NCI-H2171 treated with DMSO at 0.1 percent for 48 hours (cell line): ENCODE measurements at places on chromosomes 12 and 14.

DNA sequence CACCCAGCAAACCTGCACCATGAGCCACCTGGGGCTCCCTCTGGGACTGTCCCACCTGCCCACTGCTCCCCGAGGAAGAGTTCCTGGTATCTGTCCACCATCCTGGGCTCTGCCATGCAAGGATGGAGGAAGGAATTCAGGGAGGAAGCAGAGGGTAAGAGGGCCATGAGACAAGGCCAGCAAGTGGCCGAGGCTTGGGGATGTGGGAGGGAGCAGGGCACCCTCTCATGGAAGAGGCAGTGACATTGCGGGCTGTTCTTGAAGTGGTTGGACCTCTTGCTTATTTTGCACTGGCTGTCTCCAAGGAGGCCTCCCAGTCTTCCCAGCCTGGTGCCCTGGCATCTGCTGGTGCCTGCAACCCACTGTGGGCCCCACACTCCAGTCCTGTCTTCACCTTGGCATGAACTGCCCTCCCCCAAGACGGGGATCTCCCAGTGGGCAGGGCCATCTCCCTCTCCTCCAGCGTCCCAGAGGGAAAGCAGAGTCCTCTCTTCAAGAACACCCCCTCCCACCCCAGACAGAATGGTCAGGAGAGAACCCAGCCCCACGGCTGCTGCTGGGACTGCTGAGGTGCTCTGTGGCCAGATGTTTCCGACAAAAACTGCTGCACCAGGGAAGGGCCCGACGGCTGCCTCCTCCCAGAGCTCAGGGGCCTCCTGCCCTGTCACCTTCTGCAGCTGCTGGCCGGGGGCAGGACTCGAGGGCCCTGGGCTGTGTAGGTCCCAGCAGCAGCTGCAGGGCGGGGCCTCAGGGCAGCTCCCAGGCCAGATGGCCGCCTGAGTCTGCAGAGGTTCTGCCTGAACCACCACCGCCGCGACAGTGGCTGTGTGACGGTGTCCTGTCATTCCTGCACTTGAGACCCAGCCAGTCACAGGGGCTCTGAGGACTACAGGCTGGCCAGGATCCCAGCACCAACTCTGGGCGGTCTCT lies 1.8 kb upstream of the AKT1 start:
- no peak for DNase-seq

GRCh38 chr14:72876710-72877063 lies 17.2 kb downstream of the DPF3 start:
- no peak for DNase-seq

DNA sequence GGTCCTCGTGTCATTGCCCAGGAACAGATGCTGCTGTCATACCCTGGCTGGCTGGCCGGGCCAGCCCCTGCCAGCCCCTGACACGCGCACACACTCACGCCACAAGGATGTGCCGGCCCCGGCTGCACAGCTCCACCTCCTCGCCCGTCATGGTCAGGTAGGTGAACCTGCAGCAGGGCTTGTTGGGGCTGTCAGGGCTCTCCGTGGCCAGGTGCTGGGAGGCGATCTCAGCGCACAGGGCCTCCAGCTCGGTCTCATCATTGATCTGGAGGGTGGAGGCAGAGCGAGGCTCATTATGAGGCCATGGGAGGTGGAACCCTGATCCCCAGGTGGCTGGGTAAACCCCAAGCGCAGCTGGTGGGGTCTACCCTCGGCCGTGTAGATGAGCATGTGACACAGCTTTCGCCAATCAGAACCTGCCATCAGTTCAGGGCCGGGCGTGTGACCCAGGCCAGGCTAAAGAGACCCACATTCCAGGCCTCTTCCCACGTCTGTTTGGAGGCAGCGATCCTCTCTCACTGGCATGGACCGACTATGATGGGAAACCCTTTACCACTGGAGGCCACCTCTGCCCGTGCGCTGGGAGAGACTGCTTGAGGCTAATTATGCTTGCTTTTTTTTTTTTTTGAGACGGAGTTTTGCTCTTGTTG lies 38.8 kb downstream of the TRAFD1 start:
- no peak for DNase-seq

- no peak for DNase-seq
Measured at GRCh38 chr14:69845787-69846186, 33.4 kb upstream of the SMOC1 start.

DNA sequence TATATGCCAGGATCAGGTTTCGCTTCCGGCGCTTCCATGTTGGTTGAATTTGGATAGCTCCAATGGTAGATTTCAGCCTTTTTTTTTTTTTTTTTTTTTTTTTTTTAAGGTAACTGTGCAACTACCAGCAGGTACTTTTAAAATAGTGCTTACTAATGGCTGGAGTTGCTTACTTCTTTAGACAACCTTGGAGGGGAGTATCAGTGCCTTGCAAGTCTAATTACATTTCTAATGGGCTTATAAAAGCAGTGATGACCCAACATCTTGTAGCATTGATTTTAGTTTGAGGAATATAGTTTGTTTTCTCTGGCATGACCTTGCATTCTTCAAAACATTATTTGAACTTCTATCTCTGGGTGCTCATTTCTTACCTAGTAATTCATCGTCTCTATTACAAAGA lies 1.1 kb downstream of the EIF4B start:
- DNase-seq = no peak

DNA sequence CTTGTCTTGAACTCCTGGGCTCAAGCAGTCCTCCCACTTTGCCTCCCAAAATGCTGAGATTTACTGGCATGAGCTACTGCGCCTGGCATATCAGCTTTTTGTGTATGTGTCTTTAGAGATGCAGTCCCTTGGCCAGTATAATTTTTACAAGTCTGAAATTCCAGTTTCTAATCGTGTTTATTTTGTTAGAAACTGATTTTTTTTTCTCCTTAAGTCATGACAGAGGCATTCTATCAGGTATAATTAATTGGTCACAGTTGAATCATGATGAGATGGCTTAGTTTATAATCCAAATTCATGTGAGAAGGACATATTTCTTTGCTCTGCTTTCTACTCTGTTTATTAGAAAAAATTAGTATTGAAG lies 98.9 kb downstream of the PCNX1 start:
- no peak for DNase-seq

DNA sequence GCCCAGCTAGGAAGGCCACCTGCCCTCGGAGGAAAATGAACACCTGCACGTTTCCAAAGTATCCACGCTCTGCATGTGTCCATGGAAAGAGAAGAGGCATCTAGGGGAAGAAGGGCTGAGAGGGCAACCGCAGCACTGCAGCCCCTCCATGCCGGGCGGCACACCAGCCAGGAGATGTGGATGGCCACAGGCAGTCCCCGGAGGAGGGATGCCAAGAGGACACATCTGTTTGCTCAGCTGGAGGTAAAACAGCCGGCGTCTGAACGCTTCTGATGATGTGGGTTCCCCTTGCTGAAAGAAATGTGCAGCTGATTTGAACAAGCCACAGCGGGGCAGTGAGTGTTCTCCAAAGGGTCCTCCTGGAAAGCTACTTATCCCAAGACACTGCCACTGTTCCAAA lies 34.0 kb downstream of the CHGA start:
- peak; percentile 71 for DNase-seq

DNA sequence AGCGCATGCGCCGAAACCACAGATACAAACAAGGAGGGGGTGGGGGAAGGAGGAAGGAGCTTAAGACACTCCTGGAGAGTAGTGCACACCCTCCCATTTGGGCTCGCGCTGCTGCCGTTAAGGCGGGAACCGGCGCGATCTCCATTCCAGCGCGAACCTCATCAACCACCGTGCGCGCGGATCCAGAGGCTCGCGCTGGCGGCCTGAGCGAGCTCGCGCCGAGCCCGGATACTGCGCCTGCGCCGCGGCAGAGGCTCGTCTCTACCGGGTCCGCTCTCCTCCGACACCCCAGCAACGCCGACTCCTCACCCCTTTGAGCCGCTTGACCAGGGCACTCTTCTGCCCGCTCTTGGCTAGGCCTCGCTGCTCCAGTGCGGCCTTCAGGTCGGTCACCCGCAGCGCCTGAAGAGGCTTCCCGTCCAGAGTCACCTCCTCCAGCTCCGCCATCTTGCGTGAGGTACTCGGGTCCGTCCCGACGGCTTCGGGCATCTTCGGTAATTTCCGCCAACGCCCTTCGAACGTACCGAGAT lies at the start of gene ACIN1:
TSS of gene ACIN1 (minus strand) at position 471 of the 530 bp plus-strand sequence. CDS start at position 447, 24 bp downstream.
- DNase-seq = no peak

- DNase-seq = no peak
Measured at GRCh38 chr12:102096855-102097254, 23.1 kb downstream of the NUP37 start.

- no peak for DNase-seq
Measured at GRCh38 chr12:100539202-100539601, 34.3 kb upstream of the GAS2L3 start.

GRCh38 chr14:72726444-72726843 lies 167.5 kb downstream of the DPF3 start:
- DNase-seq = no peak

- DNase-seq = no peak
Measured at GRCh38 chr12:75432924-75433323, 42.0 kb downstream of the GLIPR1L2 start.

DNA sequence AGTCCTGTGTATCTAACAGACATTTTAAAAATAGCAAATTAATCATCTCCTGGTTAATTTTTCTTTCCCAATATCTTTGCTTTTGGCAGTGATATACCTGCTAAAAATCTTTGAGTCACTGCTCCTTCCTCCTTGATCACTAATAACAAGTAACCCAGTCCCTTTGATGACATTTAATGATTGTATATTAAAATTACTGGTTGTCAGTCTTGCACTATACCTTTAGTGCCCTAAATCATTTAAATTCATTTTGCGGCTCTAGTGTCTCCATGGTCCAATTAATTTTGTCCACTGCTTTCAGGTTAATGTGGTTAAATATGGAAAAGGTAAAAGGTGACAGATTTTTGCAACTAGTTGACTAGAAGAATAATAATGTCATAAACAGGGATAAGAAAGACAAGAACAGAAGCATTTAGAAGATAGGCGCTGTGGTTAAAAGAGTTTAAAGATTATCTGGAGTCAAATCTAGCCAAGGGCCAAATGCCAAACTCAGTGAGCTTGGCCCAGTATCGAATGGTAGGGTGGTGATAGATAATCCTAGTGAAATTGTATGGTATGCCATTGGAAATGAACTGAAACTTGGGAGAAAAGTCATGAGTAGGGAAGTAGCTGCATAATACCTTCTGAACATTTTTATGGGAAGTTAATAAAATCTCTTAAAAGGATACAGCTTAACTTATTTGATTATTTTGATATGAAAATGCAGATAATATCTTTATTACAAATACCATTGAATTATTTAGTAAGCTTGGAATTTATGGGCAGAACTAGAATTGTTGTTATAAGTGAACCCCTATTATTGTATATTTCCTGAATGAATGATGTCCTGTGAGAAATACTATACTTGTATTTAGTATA lies 115.0 kb downstream of the PCNX1 start:
- no peak for DNase-seq

- no peak for DNase-seq
Measured at GRCh38 chr12:40632933-40633332, 59.3 kb upstream of the CNTN1 start.

DNA sequence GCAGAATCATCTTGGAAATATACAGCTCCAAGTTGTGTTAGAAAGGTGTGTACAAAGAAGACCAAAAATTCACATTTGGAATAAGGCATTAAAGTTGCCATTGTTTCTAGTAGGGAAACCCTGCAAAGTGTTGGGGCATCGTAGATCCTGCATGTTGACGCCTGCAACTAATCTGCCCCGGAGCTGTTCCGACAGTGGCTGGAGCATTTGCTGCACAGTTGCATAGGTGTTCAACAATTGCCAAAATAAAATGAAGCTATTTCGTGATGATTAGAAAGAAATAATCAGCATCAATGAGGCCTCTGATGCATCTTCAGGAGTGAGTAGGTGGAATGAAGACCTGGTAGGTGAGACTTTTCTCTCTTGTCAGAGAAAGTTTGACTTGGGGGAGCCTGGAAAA lies 47.3 kb downstream of the DAD1 start:
- no peak for DNase-seq

DNA sequence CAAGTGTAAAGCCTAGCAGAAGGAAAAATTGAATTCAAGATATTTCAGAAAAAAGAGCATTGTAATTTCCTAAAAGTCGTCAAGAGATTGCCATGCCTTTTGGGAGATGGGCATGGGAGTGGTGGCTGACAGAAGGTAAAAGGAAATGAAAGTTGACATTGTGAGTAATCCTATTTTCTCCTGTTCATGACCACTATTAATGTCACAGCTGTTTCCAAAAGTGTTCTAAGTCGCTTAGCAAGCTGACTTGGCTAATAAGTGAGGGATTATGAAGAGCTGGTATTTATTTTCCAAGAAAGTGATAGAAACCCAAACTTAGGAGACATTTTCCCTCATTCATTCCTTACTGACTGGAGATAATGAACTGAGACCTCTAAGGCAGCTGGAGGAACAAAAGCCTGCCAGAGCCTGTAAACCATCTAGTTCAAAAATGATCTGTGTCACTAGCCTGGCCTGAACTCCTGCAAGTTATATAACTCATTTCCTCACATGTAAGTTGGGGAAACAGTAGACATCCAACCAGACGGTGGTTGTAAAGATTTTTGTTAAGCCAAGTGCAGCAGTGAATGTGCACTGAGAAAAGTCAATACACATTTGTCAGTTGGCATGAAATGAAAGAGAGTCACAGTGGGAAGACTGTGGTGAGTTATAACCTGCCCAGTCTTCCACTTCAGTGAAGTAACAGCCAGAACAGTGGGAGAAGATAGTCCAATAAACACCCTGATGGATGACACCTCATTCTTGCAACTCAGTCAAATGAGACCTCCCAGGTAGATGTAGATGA lies 75.8 kb downstream of the DIO2 start:
- no peak for DNase-seq

- no peak for DNase-seq
Measured at GRCh38 chr14:50892255-50892654, 20.4 kb downstream of the ABHD12B start.

GRCh38 chr14:57559576-57559975 lies 65.9 kb upstream of the CCDC198 start:
- DNase-seq = peak; percentile 68

DNA sequence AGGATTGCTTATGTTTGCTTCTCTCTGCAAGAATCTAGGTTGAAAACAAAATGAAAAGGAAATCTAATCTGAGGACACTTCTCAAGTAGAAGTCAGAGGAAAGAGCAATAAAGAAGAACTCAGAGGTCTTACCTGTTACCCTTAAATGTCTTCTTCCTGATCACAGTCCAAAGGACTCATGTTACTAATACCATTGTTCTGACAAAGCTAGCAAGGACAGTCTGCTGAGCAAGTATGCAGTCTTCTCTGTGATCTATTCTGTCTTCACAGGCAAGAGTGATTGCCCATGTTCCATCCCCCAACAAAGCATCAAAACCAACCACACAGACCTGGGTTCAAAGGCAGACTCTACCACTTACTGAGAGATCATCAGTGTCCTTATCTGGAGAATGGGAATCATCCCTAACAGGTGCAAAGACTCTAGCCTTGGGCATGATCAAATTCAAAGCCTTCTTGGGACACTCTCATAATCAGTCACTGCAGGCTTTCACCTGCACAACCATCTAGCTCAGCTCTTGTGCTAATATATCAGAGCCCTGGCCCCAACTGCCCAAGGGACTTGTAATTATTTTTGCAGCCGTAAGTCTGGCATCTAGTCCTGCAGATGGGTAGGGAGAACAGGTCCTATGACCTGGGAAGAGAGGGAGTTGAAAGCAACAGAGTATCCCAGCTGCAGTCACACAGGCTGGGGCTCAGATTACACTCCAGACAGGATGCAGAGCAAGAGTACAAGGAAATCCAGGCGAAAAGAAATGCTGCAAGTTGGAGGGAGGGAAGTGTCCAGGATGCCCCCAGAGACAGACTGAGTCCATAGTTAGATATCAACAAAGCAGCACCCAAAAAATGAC lies 97.9 kb upstream of the NUDT4 start:
- peak; percentile 92 for DNase-seq
